ENCODE measurements at places on chromosomes 7 and 10.

GRCh38 chr10:62323751-62324150 lies 50.4 kb upstream of the ZNF365 start:
- no peak for DNase-seq

GRCh38 chr10:100718197-100718742 lies 27.1 kb upstream of the PAX2 start:
- no peak for DNase-seq

- no peak for DNase-seq
These were observed 63.6 kb upstream of the INSIG1 start for GRCh38 chr7:155234158-155234492.

DNA sequence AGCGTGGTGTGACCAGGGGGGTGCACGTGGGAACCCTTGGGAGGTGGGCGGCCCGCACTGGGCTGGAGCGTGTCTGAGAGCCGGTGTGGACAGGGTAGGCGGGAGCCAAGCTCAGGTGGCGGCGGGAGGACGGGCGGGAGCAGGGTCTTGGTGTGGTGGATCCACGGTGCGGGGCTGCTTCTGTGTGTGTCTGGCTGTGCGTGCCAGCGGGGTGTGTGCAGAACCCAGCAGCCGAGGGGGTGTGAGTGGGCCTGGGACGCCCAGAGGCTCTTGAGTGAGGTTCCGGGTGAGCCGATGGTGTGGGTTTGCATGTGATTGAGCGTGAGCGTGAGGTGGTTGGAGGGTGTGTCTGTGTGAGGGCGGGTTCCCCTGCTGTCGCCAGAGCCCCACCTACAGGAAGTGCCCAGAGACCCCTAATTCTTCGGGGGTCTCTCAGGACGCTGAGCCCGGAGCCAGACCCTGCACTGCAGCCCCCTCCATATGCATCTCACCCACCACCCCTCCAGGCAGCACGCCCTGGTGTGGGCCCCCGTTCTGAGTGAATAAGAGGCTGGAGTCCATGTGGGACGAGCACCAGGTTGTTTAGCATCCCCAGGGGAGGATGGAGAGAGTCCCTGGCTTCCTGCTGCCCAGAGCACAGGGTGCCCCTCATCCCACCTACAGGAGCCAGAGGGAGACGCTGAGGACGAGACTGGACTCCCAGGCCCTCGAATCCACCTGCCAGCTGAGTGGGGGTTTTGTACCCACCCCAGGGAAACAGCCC lies 78.2 kb downstream of the ELFN1 start:
- DNase-seq, result no peak

- peak; percentile 70 for DNase-seq
These were observed 14.7 kb upstream of the CAMK2G start for GRCh38 chr10:73889014-73889413.

- no peak for DNase-seq
These were observed 126.5 kb downstream of the HIPK2 start for GRCh38 chr7:139651308-139651707.

DNA sequence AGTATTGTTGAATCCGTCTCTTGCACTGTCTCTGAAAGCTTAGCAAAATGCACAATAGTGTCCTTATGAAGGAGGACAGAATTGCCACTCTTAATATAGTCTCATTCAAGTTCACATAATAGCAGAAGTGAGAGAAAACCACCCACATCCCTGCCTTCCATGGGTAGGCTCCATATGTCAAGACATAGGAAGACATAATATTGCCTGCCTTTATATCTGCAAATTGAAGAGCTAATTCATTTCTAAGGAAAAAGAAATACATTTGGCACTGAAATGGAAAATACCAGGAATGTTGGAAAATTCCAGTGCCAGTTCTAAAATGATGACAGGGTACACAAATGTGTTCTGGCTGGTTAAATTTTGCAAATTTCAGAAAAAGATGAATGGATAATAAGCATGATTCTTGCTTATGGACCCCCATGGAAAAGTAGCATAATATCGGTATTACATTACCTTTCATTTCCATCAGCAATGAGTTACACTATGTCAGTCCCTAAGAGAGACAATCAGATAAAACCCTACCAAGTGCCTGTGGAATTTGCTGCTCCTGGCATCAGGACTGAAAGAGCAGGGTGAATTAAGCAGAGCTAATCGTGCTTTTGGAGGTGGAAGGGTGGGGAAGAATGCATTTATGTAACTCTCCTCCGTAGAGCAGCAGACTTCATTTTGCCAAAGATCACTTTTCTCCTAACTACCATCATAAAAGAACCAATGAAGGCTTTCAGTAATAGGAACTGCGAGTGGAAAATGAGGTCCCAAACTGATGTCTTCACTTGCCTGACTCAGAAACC lies 312.6 kb downstream of the FGFR2 start:
- DNase-seq, result no peak

DNA sequence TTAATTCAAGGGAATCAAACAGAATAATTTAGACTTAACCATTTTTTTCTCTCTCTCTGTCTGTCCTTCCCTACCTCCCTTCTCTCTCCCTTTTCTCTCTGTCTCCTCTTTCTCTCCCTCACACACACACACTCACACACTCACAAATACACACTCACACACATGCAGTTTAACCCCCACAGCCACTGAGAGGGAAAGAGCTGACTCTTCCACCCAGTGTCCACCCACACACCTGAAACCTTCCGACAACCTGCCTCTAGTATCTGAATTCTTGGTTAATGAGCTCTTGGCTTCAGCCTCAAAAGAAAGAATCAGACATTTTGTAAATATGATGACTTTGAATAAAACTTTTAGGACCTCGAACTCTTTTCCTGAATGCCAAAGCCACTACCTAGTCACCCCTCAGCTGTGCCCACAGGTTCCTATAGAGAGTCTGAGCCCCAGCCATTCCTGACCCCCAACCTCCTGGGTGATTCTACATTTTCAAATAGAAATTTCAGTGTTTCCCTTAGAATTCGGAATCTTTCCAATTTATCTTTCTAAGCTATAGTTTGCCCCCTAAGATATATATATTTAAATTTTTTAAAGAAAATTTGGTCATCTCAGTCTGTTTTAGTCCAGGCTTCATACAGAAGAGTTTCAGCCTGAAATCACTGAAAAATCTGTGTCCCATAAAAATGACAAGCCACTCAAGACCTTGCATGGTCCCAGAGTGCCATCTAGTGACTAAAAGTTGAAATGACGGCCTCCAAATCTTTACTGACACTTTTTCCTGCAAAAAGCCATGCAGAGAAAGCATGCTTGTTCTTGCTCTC lies 202.8 kb downstream of the IPMK start:
- DNase-seq, result peak; percentile 32

GRCh38 chr10:49280001-49280408 lies 19.0 kb upstream of the C10orf71 start:
- DNase-seq, result peak; percentile 85

- no peak for DNase-seq
These were observed 15.7 kb downstream of the SDHAF3 start for GRCh38 chr7:97133159-97133558.

- no peak for DNase-seq
These were observed 9.3 kb upstream of the CLEC5A start for GRCh38 chr7:141956084-141956483.

DNA sequence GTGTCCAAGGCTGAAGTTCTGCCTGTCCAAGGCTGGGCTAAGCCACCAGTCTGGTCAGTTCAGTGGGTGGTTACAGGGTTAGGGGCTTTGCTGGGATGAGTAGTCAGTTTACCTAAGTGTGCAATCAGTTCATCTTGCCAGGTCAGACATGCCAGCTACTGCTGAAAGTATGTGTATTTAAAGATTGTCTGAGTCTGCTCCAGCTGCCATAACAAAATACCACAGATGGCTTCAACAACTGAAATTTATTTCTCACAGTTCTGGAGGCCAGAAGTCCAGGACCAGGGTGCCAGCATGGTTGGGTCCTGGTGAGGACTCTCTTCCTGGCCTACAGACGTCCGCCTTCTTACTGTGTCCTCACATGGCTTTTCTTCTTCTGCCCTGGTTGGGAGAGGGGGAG lies 52.4 kb upstream of the TNS3 start:
- no peak for DNase-seq

- no peak for DNase-seq
These were observed 928.6 kb upstream of the MBL2 start for GRCh38 chr10:53701213-53701612.

DNA sequence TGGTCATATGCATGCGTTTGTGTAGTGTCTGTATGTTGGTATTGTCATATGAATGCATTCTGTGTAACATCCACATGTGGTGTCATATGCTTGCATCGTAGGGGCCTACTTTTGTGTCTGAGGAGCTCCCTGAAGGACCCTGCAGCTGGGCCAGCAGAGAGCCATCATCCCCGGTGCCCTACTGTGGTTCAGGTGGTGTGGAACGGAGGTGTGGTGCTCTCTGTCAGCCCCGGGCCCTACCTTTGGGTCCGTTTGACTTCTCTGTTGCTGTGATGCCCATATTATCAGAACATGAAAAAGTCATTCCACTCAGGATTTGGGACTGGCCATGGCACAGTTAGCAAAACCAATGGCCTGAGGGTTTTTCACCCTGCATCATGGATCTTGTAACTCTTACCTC lies 217.9 kb downstream of the ADARB2 start:
- no peak for DNase-seq

DNA sequence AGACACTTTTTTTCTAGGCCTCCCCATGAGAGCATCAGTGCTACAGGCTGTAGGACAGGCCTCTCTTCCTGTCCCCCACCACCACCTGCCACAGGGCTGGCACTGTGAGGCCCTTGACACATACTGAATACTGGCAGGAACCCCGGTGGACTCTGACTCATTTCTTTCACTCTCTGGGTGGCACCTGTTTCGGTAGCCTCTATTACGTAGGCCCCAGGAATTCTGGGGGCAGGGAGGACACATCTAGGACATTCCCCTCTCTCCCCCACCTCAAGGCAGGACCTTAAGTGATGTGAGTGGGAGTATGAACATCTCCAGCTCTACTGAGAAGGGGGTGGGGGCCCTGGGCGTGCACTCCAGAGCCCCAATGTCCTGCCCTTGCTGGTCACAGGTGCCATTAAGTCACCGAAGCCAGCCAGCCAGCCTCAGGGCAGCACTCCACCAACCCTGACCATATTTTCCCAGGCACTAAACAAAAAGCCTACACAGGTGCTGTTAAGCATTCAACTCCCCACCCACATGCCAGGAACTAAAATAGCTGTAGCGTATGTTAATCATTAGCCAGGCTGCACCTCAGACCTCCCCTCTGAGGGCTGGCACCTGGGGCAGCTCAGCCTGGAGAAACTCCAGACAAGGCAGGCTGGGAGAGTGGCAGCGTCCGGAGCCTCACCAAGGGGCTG lies 8.9 kb downstream of the ANXA11 start:
- DNase-seq, result no peak

DNA sequence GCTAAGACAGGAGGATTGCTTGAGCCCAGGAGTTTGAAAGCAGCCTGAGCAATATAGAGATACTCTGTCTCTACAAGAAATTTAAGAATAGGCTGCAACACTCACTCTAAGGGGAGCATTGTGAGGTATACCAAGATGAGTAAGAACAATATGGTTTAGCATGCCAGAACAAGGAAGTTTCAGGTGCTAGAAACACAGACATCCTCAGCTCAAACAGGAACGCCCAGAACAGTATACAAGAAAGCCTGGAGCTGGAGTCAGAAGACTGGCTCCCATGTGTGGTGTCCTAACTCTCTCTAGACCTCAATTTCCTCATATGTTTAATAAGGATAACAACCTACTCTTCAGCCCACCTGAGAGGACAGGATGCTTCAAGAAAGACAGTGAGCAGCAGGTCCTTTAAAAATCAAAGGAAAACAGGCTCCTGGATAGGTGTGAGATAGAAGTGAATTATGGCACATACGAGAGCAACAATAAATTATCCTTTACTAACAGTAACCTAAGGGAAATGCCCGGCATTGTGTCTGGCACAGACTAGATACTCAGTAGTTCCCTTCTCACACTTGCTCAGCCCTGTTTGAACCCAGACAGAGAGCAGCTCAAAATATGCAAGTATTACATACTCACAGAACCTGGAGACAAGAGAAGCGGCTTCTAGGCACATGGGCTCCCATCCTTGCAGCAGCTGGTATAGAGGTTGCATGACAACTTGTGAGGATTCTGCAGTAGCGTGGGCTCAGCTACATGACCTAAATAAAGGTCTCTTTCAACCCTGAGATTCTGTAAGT lies 45.4 kb downstream of the KAT6B start:
- DNase-seq, result no peak

DNA sequence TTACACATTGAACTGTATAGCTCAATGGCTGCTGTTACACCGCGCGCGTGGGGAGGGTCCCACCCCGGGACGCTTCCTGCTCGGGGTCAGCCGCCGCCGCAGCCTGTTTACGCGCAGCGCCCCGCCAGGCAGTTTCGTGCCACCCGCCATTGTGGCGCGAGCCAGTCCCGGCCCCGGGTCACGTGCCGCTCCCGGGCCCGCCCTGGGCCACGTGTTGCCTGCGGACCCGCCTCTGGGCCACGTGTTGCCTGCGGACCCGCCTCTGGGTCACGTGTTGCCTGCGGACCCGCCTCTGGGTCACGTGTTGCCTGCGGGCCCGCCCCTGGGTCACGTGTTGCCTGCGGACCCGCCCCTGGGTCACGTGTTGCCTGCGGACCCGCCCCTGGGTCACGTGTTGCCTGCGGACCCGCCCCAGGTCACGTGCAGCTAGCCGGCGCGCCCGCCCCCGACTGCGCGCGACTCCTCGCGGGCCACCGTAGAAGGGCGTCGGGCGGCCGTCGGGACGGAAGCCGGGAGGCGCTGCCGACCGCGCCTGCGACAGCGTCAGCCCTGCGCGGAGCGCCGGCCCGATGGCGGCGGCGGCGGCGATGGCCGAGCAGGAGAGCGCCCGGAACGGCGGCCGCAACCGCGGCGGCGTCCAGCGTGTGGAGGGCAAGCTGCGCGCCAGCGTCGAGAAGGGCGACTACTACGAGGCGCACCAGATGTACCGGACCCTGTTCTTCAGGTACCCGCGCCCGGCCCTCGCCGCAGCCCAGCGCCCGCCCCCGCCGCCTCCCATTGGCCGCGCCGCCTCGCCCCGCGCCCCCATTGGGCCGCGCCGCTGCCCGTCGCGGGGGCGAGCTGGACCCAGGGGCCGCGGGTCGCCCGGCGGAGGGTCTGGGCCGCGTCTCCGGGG lies at the start of gene GET4:
Gene GET4, plus strand, starts transcription at position 478 of the 895 bp plus-strand sequence. Its CDS starts 92 bp downstream, at position 570.
- peak; percentile 85 for DNase-seq

DNA sequence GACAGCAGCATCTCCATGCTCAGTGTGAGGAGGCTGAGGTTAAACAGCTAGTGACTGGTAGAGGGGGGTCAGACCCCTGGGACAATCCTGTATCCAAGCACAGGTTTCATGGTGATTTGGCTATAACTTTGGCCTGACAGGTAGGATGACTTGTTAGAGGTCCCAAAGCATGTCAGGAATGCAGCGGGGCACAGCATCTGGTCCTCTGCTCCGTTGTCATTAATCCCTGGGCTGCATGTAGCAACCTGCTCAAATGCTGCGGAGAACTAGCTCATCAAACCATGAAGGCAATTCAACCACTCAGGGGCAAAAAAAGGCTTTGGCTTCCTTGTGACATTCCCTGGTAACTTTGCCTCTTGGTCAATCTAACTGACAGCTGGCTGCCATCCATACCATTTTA lies 26.8 kb downstream of the WNT2 start:
- no peak for DNase-seq

DNA sequence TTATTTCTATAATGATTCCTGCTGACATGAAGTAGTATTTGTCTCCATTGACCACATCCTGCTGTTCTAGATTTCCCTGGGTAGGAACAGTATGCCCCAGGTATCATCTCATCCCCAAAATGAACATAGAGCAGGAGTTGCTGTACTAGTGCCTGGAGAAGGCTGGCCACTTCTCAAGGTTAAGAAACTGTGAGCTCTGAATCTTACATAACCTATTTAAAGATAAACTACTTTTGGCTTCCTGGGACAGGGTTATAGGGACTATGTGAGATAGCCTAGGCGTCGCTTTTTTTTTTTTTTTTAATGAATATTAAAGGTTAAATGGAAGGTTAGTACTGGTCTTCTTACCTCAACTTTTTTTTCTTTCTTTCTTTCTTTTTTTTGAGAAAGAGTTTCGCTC lies 103.0 kb downstream of the LRRC4 start:
- DNase-seq, result no peak
